ENCODE measurements at places on chromosomes 4 and X.

- no peak for DNase-seq
These were observed 262.6 kb downstream of the C4orf33 start for GRCh38 chr4:129358571-129358970.

DNA sequence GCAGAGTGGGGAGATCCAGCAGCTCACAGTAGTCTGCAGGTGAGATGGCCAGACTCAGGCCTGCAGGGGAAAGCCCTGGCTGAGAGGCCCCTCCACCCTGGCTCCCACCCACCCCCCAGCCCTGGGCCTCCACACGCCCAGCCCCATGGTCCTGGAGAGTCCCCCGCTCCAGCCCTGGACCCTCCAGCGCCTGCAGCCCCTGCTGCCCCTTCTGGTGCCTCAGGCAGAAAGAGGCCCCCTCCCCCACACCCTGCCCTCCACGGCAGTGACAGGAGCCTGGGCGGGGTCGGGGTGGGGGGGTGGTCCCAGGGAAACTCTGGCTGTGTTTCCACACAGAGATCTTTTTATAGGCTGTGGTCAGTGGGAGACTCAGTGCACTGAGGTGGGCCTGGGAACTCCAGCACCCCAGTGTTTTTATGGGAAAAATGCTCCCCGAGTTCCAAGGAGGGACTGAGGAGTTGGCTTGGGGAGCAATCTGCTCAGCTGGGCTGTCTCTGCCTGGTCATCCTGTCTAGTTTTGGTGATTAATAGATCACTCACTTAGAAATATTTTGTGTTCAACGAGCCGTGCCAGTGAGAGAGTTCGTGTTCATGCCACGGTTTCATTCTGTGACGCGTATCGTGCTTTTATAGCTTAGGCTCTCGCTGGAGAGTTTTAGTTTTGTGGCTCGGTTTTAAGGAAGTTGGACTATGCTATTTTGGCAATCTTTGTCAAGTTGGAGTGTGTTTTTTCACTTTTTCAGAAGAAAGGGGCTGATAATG is 53.1 kb upstream of the HGFAC start:
- no peak for DNase-seq

DNA sequence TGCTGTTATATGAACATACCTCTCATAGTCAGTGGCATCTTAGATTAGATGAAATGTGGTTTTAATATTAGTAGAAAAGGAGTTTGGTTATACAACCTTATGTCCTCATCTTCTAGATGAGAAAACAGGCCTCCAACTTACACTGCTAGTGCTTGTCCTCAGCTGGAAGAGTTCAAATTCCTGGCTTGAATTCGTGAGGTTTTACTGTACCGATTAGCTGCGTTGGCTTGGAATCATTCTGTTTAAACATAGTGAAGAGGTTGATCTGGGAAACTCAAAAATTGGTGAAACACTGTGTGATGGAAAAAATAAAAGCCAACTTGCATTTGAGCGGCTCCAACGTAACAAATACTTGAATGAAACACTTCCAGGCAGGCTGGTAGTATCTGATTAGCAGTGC is 81.0 kb downstream of the LNX1 start:
- no peak for DNase-seq

DNA sequence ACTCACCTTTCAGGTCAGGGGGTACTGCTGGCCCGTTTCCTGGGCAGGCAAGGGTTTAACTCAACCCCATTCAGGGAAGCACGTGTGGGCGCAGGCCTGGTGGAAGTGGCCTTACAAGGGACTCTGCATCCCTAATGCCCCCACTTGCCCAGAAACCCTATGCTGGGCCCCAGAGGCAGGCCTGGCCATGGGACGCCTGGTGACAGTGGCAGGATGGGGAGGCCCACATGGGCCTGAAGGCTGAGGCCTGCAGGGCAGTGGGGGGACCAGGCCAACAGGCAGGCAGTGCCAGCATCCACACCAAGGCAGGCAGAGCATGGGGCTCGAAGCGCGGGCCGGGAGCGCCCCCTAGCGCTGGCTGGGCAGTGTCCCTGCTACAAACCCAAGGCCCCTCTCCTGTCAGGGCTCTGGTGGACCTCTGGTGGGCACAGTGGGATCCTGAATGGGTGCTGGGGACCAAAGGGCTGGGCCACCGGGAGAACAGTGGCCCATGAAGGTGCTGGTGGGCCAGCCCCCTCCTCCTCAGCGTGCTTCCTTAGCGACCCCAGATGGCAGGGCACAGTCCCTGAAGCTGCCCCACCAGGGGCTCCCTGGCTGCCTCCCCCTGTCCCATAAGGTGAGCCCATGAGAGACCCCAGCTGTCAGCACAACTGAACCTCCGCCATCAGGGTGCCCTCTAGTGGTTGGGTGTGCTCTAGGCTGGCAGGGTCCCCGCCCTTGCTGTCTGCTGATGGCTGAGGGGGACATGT is 16.8 kb downstream of the FGFR3 start:
- peak; percentile 87 for DNase-seq

- no peak for DNase-seq
These were observed 30.3 kb upstream of the HCCS start for GRCh38 chrX:11080741-11081305.

DNA sequence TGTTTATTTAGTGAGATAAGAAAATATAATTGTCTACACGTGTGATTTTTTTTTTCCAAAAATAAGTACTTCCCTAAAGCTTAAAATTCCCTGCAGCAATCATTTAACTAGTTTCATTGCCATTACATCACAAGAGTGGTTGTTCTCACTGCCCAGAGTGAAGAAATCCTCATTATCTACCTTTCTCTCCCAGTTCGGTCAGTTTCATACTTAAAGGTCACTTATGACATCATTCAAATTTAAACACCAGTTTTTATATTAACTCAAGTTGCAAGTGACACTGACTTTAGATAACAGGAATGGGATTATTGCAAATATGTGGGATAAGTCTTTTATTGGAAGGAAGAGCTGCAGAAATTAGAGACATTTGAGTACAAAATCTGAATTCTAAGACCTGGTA is 1699.8 kb upstream of the IGFBP7 start:
- DNase-seq, result no peak
